ENCODE measurements at places on chromosomes 16 and 17.

DNA sequence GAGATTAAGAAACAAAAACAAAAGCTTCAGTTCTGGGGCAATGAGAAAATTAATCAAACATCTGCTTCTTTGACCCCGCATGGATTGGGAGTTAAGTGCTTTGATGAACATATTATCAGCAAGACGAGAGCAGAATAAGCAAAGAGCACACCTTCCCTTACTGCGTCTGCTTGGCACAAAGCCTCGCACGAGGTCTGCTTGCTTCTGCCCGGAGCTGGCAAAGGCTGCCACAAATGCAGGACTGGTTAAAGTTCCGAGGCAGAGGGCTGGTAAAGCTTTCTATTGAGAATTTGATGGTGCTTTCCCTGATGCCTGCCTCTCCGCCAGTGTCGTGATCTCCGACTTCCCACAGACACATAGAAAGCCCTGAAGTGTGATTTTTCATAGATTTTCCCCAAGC lies 17.0 kb downstream of the VAT1L start:
- no peak for DNase-seq

DNA sequence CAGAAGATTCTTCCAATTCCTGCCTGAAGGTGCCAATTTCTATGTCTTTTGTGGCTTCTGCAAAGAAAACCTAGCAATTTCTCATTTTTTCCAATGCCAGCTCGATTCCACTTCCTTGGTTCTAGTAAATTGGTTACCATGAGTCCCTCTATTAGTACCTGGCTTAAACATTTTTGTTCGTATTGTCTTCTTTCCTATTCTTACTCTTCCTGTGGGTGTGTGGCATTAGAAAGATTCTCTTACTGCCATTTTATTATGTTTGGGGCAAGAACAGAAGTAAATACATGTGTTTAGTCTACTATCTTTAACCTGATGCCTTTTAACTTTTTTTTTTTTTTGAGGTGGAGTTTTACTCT lies 20.3 kb upstream of the MAPK3 start:
- DNase-seq = no peak

GRCh38 chr17:20232611-20233010 lies 223.5 kb downstream of the SPECC1 start:
- no peak for DNase-seq

GRCh38 chr16:66580605-66581209 lies 1.4 kb downstream of the CMTM2 start:
- DNase-seq = no peak

DNA sequence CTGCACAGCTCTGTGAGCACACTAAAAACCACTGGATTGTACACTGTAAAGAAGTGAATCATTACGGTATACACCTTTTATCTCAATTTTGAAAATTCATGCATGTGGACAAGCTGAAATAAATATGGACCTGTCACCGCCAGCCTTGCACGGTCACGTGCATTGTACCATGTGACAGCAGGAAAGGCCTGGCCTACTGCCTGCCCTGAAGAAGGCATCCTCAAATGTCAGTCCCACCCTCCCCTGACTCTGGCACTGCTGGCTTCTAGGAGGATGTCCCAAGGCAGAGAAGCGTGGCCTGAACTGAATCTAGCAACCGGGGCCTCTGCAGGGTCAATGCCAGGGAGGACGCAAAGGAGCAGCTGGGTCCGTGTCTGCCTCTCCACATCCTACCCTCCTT lies 34.6 kb downstream of the SLC38A8 start:
- no peak for DNase-seq
